Dorsolateral prefrontal cortex (tissue), 122 donors: ENCODE measurements at places on chromosomes 2 and 18. TPM values are rescaled to one million over a fixed set of nuclear protein-coding genes. Genes with fewer than 3 reads are reported as not detected.

DNA sequence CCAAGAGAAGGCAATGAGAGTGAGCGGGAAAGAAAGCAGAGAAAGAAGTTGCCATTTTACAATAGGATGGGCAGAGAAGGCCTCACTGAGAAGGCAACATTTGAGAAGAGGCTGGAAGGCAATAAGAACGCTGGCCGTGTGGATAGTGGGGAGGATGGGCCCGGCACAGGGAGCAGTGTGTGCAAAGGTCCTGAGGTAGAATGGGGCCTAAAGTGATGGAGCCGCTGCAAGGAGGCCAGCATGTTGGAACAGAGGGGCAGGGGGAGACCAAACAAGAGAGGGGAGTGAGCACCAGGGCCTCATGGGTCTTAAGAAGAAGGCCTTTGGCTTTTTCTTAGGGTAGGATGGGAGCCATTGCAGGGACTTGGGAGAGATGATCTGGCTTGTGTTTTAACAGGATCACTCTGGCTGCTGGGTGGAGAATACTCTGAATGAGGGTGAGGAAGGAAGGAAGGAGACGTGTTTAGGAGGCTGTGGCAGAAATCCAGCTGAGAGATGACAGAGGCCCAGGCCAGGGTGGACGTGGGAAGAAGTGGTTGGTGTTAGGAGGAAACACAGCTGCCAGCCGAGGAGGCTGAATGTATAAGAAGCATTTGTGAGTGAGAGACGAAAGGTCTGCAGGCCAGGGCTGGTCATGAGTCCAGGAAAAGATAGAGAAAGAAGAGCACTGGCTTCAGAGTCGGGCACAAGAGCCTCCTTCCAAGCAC, 159.8 kb downstream of the KLHL29 start:
- no peak for DNase-seq

DNA sequence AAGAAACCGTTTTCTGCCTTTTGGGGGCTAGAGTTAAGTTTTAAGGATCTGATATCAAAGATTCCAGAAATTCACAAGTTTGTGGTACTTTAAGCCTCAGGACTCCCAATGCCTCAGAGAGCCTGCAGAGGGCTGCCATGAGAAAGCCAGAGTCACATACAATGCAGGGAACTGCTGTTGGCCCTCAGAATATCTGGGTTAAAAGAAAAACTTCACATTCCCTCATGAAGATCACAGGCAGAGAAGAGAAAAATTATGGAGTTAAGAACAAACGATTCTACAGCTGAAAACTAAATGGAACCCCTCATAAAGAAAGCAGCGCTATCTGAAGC, 39.5 kb downstream of the HDAC4 start:
- DNase-seq = no peak

DNA sequence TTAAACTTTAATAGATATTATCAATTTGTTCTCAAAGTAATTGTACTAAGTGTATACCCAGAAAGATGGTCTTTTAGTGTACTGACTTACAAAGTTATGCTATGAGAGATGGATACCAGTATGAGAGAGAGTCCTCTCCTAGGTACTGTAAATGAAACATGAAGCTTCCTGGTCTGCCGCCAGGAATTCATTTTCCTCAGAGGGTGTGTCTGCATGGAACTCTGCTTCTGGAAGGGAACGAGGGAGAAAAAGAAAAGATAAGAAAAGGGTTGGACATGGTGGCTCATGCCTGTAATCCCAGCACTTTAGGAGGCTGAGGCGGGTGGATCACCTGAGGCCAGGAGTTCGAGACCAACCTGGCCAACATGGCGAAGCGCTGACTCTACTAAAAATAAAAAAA, 2.2 kb upstream of the SSB start:
- no peak for DNase-seq

DNA sequence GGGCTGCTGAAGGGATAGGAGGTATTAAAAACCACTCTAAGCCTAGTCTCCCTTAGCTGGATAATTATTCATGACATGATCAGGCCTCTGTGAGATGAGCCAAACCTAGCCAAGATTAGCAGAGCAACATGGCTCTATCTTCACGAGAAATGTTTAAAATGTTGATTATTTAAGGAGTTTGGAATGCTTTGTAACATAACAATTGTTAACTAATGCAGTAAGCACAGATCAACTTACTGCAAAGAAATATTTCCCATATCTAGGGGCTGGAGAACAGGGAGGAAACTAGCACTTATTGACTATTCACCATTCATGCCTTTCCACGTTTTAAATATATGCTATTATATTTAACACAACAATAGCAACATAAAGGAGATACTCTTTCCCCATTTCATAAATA, 833.7 kb upstream of the CHAC2 start:
- no peak for DNase-seq

- no peak for DNase-seq
Measured at GRCh38 chr2:159147690-159148089, 138.8 kb downstream of the WDSUB1 start.

DNA sequence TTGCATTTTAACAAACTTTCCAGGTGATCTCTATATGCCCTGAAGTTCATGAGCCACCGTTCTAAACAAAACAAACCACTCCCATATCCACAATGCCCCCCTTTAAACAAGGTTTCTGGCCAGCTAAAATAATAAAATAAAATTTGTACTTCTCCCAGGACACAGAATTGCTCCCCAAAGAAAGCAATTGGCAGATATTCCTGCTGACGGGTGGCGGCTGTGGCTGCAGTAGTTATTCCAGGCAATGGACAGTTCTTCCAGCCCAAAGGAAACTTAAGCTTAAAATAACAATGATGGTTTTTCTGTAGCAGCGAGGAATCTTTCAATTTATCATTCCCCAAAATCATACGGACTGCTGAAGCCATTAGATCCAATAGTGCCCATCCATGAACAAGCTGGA, 260.5 kb upstream of the ZNF521 start:
- no peak for DNase-seq

DNA sequence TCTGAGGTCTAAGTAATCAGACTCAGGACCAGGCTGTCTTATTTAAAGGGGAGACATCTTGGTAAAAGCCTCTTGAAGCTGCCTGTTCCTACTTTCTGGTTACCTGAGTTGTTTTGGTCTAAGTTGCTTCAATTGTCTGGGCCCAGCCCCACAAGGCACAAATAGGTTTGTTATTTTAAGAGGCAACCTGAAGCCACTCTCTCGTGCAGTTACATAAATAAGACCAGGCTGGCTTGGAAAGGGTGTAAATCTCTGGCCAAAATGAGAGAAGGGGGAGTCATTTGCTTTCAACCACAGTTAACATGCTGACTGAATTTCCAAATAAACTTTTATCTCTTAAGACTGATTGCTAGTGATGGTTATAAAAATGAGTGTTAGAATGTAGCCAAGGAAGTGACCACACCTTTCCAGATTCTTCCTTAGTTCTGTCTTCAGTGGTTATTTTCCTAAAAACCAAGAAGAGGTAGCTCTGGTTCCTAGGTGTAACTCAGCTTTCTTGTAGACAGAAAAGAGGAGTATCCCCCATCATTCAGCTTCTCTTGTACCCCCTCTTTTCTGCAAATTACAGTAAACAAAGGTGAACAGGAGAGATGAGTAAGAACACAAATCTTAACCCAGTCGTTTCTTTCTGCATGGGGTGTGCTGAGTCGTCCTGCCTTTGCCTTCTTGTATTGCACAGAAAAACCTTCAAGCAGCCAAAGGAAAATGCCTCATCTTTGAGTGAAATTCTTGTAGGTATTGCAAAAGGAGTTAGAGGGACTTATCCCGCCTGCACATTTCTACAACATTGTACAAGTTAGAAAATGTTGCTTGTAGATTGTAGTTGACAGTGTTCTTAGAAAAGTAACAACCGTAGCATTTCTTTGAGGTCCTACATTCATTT, 161.5 kb upstream of the NT5C1B start:
- DNase-seq = no peak

GRCh38 chr2:234999740-235000425, 48.1 kb downstream of the SH3BP4 start:
- no peak for DNase-seq

GRCh38 chr2:18558458-18558857, 2.0 kb downstream of the RDH14 start:
- DNase-seq = no peak

DNA sequence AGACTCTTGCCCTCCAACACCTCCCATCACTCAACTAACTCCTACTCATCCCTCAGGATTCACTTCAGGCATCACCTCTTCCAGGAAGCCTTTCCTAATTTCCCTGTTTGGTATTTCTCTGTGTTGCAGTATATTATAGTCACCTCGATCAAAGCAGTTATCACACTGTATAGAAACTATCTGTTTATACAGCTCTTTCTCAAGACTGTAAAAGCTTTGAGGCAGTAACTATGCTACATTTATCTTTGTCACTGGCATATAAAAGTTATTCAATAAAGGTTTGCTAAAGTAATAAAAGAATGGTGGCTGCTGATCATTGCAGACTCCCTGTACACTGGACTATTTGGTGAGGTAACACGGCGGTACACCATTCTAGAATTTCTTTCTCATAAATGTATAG, 284.9 kb downstream of the PAX3 start:
- no peak for DNase-seq

- DNase-seq = no peak
Measured at GRCh38 chr2:42949125-42949524, 156.7 kb upstream of the HAAO start.

- DNase-seq = no peak
Measured at GRCh38 chr2:231094736-231095346, 30.0 kb downstream of the HTR2B start.

GRCh38 chr2:118791483-118791882, 56.0 kb downstream of the EN1 start:
- no peak for DNase-seq

- DNase-seq = no peak
Measured at GRCh38 chr2:238956676-238957075, 108.8 kb downstream of the TWIST2 start.

- no peak for DNase-seq
Measured at GRCh38 chr2:127183771-127184170, 36.3 kb downstream of the CYP27C1 start.

- no peak for DNase-seq
Measured at GRCh38 chr2:24204505-24204904, 29.7 kb downstream of the FAM228A start.

- no peak for DNase-seq
Measured at GRCh38 chr2:56410140-56410539, 226.3 kb downstream of the CCDC85A start.

- no peak for DNase-seq
Measured at GRCh38 chr2:159199761-159200465, 86.6 kb downstream of the WDSUB1 start.

DNA sequence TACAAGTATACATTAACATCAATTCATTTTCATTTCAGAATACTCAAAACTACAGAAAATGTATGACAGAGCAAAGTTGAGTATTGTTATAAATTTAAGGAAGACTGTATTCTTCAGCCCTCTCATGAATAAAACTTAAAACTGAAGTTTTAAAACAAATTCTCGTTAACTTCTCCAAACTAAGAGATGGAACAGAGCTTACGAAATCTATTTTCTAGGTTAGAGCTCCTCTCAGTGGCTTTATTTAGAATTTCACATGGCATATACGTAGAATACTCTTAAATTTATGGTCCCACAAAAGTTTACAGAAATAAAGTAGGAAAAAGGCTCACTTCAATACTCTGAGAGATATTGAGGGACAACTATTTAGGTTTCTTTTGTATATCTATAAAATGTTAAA, 612.1 kb downstream of the KCNJ3 start:
- DNase-seq = no peak

DNA sequence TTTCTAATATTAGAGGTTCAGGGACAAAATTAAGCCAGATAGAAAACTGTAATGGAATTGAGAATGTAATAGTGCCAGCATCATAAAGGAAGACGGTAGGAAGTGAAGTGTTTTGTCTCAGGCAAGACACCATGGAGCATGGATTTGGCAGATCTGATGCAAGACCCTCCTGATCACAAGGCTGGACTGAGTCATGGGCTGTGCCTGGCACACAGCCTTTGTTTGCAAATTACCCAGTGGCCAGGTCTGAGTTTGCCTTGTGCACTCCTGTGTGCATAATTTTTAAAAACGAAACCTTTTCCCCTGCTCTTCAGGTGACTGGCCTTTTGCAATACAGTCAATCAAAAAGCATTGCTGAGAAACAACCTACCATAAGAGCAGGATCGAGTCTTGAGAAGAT, 2.0 kb upstream of the UPP2 start:
- DNase-seq = no peak

DNA sequence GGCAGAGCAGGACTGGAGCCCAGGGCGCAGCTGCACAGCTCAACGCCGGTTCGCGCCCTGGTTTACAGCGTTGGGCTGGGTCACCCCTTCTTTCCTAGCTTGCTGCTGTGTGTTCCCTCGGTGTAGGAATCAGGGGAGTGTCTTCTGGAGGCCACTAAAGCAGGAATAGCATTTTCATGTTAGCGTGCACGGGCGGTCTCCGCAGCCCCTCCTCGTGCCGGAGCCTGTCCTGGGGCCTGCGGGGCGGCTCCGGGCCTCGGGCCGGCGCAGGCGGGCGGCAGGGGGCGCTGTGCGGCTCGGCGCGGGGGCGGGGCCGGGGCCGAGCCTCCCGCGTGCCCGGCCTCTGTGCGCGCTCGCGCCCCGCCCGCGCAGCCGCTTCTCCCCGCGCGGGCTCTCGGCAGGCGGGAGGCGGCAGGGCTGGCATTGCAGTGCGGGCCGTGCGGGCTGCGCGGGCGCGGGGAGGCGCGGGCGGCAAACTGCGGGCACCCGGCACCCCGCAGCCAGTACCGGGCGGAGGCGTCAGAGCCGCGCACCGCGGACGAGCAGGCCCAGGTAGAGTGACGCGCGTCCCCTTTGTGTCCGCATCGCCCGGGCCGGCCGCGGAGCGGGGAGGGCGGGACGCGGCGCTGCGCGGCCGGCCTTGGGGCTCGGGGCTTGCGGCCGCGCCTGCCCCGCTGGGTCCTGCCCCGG, at the start of gene RNF144A:
RNF144A (plus strand) TSS at position 342 of the 690 bp plus-strand sequence. CDS start 79,515 bp downstream, outside the sequence.
- DNase-seq = peak; percentile 55

MYCN gene
- 6.2 TPM for total RNA-seq

FBXO48 gene
- 2.7 TPM for total RNA-seq

CTDSP1 gene
- total RNA-seq = 30.7 TPM

MYOM1 gene
- total RNA-seq = 5.9 TPM

ACVR1 gene
- 18.1 TPM for total RNA-seq

C18orf54 gene
- total RNA-seq = 3.5 TPM

CD302 gene
- 11.5 TPM for total RNA-seq

CCDC85A gene
- total RNA-seq = 32.2 TPM

NR4A2 gene
- 25.3 TPM for total RNA-seq

SNORC gene
- total RNA-seq = 30.5 TPM

TBR1 gene
- 48.9 TPM for total RNA-seq

ZSWIM2 gene
- not detected for total RNA-seq

VRK2 gene
- 22.0 TPM for total RNA-seq

HTR2B gene
- total RNA-seq = not detected

CLASP1 gene
- 101 TPM for total RNA-seq

OTX1 gene
- 6.5 TPM for total RNA-seq

NFATC1 gene
- total RNA-seq = 5.8 TPM

FSHR gene
- 0.77 TPM for total RNA-seq
